ENCODE measurements at places on chromosomes 4 and X.

DNA sequence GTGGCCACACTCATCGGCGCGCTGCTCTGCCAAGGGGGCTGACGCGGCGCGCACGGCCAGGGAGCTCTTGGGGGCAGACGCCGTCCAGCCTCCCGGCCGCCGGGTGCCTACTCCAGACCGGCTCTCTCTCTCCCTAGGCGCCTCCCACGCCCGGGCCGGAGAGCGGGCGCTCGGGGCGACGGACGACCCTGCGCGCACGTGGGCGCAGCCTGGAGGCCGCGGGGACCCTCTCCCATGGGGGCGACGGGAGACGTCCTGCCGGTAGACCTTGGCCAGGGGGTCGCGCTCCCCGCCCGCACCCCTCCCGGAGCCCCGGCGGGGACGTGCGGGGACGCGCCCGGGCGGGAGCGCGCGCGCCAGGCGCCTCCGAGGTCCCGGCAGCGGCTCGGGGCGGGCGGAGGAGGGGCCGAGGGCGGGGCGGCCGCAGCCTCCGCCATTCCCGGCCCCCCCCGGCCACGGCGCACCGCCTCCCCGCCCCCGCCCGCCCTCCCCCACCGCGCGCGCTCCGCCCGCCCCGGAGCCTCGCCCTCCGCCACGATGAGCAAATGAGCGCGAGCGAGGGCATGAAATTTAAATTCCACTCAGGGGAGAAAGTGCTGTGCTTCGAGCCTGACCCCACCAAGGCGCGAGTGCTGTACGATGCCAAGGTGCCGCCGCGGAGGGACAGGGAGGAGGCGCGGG, at the start of gene MSL3:
Gene MSL3, plus strand, starts transcription at position 519 of the 681 bp plus-strand sequence. Its CDS starts 27 bp downstream, at position 546.
- DNase-seq, result peak; percentile 20

DNA sequence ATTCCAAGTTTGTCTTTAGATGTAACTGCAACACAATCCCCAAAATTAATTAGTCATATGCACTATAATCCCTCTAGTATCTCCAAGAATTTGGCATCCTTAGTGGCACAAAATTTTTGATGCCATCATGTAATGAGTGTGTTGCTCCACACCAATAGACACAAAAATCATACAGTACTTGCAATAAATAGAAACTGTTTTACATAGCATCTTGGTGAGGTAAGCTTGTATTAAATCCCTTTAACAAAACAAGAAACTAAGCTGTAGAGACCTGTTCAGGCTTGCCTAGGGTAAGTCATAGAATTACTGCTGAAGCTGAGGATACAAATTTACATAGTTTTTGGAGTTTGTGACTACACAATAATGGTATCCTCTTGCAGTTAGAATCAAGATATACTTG, 64.5 kb upstream of the PRSS12 start:
- DNase-seq, result no peak

GRCh38 chr4:8192748-8193738, 6.0 kb upstream of the SH3TC1 start:
- DNase-seq, result peak; percentile 9

DNA sequence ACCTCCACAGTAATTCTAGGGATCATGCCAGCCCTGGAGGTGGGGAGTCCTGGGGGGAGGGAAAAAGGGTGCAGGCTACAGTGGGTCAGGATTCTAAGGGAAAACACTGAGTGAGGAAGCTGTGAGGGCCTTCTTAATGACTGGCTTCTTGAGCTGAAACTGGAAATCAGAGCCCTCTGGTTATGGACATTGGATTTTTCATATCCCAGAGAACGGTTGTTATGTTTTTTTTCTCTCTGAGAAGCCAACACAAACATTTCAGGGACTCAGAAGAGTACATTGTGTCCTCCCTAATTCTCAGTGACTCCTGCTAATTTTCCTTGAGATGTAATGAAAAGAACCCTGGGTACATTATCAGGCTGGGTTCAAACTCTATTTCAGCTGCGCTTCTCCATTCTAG, 162.4 kb upstream of the PRDX4 start:
- no peak for DNase-seq

DNA sequence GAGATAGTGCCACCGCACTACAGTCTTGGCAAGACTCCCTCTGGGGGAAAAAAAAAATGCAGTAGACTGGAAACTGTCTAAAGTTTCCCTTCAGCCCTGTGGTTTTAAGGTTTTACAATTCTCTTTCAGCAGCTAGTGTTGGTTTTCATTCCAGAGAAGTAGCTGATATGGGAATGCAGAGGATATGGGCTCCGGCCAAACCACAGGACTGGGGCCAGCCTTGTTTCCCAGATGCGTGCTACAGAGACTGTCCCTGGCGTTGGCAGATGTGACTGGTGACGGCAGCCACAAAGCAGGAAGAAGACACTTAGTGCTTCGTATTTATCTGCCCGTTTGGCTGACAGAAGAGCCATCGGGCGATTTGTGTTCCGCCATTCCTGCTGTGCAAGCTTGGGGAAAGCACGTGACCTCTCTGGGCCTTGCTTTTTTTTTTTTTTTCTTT, 43.2 kb downstream of the ZBTB49 start:
- no peak for DNase-seq

DNA sequence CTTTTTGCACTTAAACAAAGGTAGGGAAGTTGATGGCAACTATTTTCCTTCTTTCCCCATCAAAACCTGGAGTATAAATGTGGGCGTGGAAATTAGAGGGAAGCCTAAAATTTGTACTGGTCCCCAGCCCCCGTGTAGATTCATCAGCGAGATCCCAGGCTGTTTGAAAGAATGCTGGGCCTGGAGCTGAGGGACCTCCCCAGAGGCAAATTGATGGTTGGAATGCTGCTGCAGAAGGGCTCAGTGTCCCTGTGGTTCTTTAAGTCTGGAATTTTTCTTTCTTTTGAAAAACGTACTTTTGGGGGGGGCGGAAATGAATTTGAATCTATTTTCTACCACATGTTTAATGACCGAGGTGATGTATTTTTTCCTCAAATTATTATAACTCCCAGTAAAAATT, 197.2 kb downstream of the CBR4 start:
- DNase-seq, result no peak

- DNase-seq, result no peak
These were observed 48.1 kb upstream of the FAM9C start for GRCh38 chrX:13092455-13092941.

DNA sequence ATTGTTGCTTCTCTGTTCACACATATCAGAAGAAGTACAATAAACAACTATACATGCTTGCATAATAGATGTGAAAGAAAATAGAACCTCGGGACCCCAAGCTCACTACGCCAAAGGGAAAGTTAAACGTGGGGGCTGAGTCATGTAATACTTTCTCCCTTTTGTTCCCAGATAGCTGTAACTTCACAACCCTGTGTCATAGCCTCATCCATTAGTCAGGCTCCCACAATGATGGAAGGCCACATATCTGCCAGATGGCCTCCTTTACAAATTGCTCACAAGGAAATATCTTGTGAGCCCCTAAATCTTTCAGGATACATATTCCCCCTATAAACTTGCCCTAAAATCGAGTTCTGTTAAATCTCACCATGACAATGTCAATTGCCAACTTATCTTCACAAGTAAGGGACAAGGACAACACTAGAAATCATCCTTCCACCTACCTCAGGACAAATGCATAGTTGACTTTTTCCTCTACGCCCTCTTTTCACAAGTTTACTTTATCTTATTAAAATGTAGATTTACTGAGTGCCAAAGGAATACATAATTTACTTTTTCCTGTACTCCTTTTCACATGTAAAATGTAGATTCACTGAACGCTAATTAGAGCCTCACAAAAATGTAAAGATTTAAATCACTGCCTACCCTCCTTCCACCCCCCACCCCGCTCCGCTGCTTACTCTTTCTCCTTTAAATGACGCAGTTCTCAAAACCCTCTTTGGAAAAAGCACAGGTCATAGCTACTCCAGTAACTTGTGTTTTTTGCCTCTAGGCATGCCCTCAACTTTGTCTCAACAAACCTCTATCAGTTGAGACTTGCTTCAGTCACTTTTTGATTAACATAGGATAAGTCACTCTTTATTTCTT, 477.1 kb downstream of the DTHD1 start:
- no peak for DNase-seq

DNA sequence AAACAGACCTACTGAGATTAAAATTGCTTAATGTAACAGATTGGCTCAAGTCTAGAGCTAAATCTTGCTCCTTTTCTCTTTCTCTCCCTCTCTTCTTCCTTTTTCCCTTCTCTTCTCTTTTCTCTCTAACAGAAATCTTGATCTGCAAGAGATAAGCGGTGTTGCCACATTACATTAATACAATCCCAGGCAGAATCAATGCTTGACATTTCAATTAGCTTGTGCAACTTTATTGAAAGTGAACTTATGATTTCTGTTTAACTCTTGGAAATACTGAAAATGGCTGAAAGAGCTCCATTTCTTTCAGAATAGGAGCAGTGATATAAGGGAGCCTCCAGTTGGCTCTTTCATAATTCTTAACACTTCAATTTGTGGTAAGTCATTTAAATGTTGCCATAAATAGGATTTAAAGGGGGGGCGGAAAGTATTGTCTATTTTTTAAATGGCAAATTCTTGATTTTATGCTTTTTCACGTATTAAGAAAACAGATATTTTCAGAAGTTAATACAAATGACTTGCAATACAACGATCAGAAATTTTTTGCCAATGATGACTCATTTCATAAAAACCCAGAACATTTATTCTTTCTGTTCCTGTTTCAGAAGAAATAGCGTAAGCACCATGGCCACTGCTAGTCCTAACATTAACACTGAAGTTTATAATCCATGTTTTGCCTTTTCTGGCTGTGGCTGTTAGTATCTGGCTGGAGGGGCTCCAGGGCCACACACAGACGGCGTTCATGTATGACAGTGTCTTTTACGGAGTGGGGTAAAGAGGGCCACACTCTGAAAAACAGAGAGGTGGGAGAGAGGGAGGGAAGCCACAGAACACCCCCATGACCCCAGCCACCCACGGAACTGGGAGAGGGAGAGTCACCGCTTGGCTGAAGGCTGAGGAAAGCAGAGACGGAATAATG, 115.7 kb upstream of the FAT1 start:
- no peak for DNase-seq
